Left lung (tissue), 14 donors: ENCODE measurements at places on chromosomes 3 and 15. TPM values are rescaled to one million over a fixed set of nuclear protein-coding genes. Genes with fewer than 3 reads are reported as not detected.

Gene IVD
- polyA plus RNA-seq: 132 TPM

Gene MME
- polyA plus RNA-seq: 37.6 TPM

Gene PLA2G4F
- polyA plus RNA-seq: 3.1 TPM

Gene CCR2
- polyA plus RNA-seq: 1.9 TPM

Gene LYZL4
- not detected for polyA plus RNA-seq
